ENCODE measurements at places on chromosomes 3 and 15. TPM values are rescaled to one million over a fixed set of nuclear protein-coding genes. Genes with fewer than 3 reads are reported as not detected.

- DNase-seq: no peak
These were observed 1.5 kb downstream of the CTDSPL start for GRCh38 chr3:37862903-37863815.

GRCh38 chr15:47801522-47801921 is 84.2 kb downstream of the SEMA6D start:
- no peak for DNase-seq

DNA sequence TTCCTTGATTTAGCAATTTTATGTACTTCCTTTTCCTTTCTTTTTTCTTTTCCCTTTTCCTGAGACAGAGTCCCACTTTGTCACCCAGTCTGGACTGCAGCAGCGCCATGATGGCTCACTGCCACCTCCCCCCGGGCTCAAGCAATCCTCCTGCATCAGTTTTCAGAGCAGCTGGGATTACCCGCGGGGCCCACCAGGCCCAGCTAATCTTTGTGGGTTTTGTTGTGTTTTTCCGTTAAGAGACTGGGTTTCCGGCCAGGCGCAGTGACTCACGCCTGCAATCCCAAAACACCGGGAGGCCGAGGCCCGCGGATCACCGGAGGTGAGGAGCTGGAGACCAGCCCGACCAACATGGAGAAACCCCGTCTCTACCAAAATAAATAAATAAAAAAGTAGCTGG is 17.7 kb downstream of the GOLGA8S start:
- no peak for DNase-seq

DNA sequence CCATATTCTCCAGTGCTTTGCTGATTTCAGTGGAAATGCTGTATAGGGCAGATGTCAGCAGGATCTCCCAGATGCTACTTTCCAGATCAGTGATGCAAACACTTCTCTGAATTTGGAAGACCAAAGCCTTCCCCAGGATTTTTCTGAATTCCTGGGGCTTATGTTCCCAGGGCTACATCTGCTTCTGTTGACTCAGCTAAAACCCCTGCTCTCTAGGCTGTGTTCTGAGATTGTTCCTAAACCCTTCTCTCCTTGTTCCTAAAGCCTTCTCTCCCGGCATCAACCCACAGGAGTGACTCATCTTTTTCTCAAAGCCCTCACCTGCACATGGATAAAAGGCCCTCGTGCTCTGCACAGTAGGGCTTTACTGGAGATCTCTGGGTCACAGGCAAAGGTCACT is 35.5 kb downstream of the FAH start:
- DNase-seq: no peak

DNA sequence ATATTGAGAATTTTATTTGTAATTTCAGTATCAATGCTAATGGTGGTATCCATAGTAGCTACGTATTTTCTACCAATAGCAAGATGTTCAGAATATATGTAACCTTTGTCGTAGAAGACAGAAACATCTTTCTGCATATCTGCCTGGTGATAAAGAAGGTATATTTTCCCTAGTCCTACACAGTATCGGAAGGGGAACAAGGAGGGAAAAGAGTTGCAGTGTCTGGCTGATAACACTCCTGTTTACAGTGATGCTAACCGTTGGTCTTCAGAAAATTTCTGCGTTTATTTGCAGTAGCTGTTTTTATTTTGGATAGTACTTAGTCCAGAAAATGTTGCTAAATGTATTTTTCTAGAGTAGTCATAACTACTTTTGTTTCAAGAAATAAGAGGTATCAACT is 25.2 kb downstream of the TSC22D2 start:
- no peak for DNase-seq

Gene GOLGA8G
- polyA plus RNA-seq: 0.06 TPM

Measured in renal cortex interstitium (tissue), 15 donors.